ENCODE measurements at places on chromosomes 16 and 17.

- peak; percentile 21 for DNase-seq
Observed at GRCh38 chr16:57544124-57544653, 1.7 kb downstream of the ADGRG5 start.

DNA sequence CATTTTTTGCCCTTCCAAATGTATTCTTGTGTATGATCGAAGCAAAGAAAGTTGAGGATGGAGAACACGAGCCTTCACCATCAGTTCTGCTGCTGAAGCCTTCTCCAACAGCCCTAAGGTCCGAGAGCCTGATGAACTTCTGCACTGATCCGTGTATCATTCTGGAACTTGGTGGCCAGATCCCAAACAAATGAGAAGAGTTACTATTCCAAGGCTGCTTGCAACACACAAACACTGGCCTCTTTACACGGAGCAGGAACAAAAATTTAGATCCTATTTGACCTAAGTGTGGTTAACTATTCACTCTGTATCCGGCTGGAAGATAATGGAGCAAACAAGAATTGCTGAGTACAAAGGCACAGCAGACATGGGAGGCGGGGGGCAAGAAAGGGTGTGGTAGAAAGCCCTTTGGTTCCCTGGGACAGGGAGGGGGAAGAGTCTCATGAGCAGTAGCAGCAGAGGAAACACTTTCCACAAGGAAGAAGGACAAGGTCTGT is 282.9 kb downstream of the SOX9 start:
- DNase-seq = no peak

DNA sequence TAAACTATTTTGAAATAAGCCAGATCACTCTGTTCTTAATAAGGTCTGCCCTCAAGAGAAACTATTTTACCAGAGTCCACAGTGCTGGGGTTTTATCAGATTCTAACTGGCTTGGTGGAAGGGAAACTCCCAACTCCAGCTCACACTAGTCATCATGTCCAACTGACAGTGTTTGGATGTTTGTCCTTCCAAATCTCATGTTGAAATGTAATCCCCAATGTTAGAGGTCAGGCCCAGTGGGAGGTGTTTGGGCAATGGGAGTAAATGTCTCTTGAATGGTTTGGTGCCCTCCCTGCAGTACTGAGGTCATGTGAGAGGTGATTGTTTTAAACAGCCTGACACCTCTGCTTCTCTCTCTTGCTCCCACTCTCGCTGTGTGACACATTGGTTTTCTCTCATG is 1301.0 kb upstream of the CDH8 start:
- DNase-seq = no peak

GRCh38 chr16:63458846-63459245 is 1422.6 kb upstream of the CDH8 start:
- no peak for DNase-seq

DNA sequence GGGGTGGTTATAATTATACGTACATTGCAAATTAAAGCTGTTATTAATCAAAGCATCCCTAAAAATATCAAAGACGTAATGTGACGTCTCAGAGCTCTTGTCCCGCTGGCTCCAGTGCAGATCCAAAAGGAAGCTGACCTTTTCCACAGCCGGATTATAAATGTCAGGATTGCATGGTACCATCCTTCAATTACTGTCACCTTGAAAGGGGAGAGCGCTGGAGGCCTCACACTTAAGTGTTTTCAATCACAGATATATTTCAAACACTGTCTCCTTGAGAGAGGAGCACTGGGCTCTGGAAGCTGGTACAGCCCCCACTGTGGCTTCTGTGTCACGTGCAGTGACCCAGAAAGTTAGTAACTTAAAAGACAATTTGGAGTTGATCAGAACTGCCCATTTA is 94.2 kb downstream of the AIPL1 start:
- DNase-seq = peak; percentile 40

DNA sequence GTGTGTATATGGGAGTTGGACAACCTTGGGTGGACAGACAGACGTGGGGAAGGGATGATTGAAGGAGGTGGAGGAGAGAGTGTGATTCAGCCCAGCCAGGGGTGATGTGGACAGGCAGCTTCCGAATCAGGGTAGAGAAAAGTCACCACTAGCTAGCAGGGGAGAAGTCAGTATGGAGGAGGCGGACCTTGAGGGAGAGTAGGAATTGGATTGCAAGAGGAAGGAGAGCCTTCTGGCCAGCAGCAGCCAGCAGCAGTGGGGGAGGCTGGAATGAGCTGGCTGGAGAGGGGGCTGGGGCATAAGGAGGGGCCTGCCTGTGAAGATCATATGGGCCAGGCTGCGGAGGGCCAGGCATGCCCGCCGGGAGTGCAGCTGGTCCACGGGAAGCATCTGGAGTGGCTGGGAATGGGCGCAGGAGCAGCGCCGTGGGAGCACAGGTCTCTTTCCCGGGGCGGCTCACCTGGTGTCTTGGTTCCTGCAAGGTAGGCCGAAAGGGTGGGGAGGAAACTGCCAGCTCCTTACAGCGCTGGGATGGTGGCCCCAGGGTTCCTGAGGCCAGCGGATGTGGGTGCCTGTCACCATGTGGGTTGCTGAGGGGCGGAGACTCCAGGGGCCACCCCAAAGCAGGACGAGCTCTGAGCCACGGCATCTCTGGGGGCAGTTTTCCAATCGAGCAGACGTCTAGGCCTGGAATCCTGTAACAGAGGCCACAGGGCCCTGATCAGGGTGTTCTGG is 235.3 kb downstream of the SEC14L1 start:
- DNase-seq = no peak

- DNase-seq = no peak
Observed at GRCh38 chr17:79750650-79751545, 20.2 kb downstream of the ENPP7 start.

GRCh38 chr17:30326809-30327208 is 7.0 kb downstream of the TMIGD1 start:
- DNase-seq = no peak

GRCh38 chr17:13176436-13176835 is 158.6 kb upstream of the ELAC2 start:
- no peak for DNase-seq

GRCh38 chr17:9971991-9972390 is 66.9 kb upstream of the RCVRN start:
- DNase-seq = no peak

GRCh38 chr17:73151916-73152632 is 12.7 kb upstream of the SSTR2 start:
- no peak for DNase-seq
